ENCODE measurements at places on chromosomes 4 and X.

DNA sequence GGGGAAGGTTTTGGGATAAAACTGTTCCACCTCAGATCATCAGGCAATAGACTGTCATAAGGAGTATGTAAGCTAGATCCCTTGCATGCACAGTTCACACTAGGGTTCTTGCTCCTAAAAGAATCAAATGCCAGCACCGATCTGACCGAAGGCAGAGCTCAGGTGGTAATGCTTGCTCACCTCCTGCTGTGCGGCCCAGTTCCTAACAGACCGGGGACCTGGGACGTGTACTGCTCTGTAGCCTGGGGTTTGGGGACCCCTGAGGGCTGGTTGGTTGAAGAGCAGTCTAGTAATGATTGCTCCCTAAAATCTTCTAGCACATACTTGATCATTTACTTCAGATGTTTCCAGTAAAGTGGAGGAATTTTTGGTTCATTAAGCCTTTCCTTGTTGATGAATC lies 173.1 kb upstream of the SLIT2 start:
- no peak for DNase-seq

- no peak for DNase-seq
Observed at GRCh38 chr4:100169491-100170485, 20.5 kb downstream of the DDIT4L start.

DNA sequence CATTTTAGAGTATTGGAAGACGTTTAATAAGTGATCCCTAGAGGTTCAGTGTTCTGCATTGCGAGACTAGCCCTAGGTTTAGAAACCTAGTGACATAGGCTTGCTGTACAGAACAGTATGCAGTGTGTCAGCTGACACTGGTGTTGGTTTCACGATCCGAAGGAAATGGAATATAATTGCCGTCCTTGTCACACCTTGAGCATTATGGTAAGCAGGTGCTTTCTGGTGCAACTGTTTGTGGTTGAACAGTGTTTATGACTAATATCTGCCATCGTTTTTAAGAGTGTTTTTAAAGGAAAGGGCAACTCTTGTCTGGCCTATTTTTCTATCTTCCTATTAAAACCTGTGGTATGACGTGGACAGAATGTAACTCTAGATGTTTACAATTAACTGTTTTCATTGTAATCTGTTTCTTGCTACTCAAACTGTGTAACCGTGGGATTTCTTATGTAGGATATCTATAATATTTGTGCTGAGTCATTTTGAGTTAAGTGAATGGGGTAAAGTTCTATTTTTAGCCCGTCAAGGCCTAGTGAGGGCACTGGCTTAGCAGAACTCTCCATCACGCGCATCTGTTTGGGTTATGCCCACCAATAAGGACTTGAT lies 53.8 kb upstream of the TBC1D14 start:
- DNase-seq = no peak

- DNase-seq = no peak
Observed at GRCh38 chrX:56788717-56789122, 59.7 kb downstream of the NBDY start.

DNA sequence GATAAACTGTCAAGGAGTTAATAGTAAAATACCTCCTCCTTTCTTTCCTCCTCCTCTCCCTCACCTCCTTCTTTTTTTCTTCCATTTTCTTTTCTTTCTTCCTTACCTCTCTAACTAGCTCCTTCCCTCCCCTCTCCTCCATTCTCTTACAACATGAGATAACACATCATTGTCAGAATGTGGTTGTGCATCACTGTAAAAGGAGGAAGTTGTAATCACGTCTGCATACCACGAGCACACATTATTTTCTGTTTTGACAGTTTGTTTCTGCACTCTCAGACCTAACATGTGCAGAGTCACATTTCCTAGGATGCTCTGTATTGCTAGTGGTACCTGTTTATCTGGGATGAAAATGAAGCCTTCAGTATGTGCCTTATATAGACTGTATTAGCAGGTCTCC lies 9.1 kb downstream of the SLIT2 start:
- no peak for DNase-seq

DNA sequence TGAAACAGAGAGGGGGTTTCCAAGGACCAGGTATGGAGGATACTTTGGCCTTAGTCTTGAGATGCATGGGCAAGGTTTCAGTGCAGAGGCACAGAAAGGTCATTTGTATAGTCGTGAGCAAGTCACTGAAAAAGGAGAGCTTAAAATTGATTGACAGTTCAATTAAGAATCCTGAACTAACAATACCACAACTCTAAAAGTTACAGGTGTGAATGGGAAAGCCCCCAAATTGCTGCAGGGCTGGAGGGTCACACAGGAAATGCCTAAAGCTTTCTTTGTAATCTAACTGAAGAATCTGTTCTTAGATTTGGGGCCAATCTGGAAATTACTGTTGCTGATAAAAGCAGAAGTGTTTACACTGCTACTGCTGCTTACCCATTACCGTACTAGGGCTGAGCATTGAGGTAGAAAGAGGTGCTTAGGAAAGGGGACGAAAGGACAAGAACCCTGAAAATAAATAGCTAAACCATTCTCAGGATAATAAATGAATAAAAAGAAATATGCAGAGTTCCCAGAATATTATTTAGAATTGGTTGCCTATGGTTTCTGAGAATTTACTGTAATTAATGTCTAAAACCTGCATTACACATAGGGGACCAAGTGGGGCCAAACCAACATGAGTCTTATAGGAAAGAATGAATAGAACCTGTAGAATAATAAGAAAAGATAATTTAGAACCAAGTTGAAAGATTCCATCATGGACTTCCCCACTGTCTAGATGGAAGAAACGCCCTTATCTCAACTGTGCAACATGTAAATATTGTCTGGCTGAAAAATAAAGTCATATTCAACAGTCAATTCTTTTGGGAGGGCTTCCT lies 91.9 kb upstream of the PPP1R2C start:
- no peak for DNase-seq
